RPMI8226 (cell line): ENCODE measurements at places on chromosomes 2 and 18.
A peak's percentile ranks its signal among the peaks of the same experiment; 100 is the strongest.

- no peak for DNase-seq
Measured at GRCh38 chr2:240235811-240236210, 95.4 kb upstream of the OTOS start.

DNA sequence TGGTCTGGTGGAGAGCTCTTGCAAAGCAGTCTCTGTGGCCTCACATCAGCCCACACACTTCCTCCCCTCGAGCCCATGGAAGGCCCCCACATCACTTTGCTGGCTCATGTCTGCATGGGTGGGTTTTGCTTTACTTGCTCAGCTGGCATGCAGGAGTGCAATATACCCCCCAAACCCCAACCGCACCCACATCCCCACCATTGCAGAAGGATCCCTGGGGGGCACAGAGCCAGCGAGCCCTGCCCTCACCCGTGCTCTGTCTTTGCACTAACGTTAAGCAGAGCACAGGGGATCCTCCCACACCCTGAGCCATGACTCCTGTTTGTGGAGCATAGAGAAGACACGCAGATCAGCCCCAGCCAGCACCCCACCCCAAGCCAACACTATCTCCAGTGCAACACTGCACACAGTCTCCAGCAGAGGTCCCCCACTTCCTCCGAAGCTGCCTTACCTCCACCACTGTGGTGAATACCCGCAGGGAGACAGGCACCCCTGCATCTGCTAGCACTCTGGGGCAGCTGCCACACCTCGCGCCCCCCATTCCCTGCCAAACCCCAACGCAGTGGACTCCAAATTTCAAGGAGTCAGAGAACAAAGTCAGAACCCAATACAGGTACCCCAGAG is 177.8 kb upstream of the RGPD4 start:
- no peak for DNase-seq

DNA sequence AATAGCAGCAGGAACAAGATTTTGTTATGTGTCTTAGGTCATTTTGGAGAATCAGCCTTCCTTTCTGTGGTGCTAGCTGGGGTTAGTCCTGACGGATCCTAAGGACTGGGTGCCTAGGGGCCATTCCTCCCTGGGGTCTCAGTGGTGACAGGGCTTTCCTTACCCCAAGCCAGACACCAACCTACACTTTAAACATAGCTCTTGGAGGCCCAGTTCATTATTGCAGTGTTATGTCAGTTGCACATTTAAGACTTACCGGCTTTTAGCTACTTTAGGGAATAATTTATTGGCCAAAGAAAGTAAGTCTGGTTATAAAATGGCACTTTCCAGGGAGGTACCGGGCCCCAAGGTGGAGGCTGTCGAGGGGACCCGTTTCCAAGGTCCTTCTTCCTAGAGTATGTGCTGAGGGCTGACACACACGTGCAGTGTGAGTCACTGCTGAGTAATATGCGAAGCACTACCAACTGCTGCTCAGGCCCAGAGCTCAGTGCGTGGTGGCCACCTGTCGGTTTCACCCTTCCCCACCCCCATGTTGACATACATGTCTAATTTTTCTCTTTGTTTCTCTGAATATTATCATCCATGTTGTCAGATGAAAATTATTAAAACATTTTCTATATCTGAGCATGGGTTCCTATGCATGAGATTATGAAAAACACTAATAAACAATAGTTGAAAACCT is 37.0 kb upstream of the GRHL1 start:
- DNase-seq, result no peak

GRCh38 chr2:149575277-149575676 is 12.3 kb downstream of the MMADHC start:
- no peak for DNase-seq

- DNase-seq, result no peak
Measured at GRCh38 chr18:13638719-13639595, 87.4 kb downstream of the FAM210A start.

DNA sequence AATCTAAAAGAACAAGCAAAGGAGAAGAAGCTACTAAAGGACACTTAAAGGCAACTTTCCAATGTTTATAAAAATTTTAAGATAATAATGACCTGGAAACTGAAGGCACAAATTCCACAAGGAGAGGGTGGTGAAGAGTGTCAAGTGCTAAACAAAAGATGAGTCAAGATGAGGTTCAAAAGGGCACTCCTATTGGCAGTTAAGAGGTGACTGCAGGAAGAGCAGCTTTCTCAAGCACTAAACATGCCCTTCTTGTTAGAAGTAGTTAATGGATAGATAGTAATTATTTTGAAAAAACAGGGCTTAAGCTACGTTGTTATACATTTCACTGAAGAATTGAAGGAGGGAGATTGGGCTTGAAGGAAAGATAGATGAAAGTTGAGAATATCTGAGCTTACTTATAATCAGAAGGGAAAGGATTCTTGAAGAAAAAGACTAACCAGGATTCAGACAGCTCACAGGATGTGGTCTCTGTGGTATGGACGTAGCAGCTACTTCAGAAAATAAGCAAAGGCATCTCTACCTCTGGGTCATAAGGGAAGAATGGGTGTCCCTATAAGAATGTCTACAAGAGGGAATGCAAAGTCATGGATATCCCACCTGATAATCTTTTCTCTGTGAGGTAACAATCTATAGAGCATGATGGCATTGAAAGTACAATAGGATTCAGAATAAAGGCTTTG is 454.7 kb upstream of the SLC39A10 start:
- DNase-seq, result no peak

GRCh38 chr2:102434655-102435381 is 11.9 kb downstream of the IL18RAP start:
- no peak for DNase-seq

DNA sequence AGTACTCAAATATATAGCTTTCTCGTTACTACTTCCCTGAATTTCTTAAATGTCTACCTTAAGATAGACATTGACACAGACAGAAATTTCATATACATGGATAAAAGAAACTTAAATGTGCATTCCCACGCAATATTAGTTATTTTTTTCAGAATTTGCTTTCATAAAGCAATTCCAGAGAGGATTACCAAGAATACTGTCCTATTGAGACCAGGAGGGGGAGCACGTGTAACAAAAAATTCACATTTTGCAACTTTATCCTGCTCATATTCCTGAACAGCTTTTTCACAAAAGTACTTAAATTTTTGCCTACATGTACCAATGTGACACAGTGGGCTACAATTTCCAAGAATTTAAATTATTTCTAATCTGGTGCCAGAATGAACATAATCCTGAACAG is 30.7 kb upstream of the ERCC3 start:
- DNase-seq, result peak; percentile 38

- no peak for DNase-seq
Measured at GRCh38 chr2:234848578-234848977, 103.2 kb upstream of the SH3BP4 start.

DNA sequence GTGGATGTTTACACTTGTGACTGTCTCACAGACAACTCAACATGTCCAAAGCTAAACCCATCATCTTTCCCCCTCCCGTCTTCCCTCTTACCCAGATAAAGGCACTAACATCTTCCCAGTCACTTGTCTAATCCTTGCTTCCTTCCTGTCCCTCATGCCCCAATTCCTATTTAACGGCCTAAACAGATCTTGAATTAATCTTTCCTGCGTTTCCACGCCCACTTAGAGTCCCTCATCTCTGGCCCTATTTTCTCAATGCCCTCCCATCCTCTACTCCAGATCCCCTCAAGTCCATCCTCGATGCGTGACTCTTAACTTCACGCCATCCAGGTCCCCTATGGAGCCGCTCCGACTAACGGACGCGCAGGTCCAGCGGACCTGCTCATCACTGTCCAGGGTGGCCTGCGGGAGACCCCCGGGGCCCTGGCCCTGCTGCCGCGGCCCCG is 682 bp upstream of the SCLY start:
- DNase-seq, result peak; percentile 5

GRCh38 chr2:96801005-96801785 is 14.9 kb upstream of the CNNM3 start:
- DNase-seq, result peak; percentile 58

DNA sequence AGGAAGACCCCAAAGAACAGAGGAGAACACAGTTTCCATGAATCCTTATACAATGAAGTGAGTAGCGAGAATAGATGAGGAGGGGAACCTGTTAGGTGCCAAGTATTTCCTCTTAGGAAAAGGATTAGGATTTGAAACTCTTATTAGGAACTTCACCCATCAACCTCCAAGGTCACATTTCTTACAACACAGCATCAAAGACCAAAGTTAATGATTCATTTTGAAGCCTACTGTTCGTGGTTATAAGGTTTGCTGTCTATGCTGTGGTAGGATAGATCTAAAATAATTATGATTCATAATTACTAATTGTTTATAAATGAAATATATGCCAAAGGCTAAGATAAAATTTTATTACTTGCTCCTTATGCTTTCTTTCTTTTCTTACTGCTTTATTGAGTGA is 6.1 kb downstream of the CFAP221 start:
- DNase-seq, result no peak

GRCh38 chr2:66576561-66577320 is 141.8 kb downstream of the MEIS1 start:
- no peak for DNase-seq

GRCh38 chr2:10620481-10620880 is 69.3 kb downstream of the NOL10 start:
- no peak for DNase-seq

DNA sequence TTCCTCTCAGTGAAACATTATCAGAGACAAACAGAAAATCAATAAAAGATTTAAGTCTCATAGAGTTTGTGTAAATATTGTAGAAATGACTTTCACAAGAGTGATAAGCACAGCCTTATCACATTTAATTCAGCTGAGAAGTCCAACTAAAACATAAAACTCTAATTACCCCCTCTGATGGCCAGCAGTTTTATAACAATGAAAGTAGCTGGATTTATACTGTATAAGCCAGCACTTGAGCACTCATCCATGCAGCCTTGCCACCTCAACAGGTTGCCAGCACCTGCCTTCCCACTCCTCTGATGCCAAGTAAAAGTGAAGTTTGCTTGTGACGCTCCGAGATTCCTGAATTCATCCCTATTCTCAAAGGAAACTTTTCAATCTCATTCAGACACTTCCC is 103.0 kb upstream of the STK39 start:
- DNase-seq, result no peak

GRCh38 chr2:23009545-23010149 is 375.3 kb upstream of the KLHL29 start:
- DNase-seq, result no peak

GRCh38 chr2:157259960-157260359 is 2.5 kb downstream of the GALNT5 start:
- no peak for DNase-seq

GRCh38 chr18:63102941-63103744 is 216.4 kb downstream of the BCL2 start:
- DNase-seq, result no peak

- DNase-seq, result no peak
Measured at GRCh38 chr2:134669731-134670669, 48.8 kb downstream of the TMEM163 start.

DNA sequence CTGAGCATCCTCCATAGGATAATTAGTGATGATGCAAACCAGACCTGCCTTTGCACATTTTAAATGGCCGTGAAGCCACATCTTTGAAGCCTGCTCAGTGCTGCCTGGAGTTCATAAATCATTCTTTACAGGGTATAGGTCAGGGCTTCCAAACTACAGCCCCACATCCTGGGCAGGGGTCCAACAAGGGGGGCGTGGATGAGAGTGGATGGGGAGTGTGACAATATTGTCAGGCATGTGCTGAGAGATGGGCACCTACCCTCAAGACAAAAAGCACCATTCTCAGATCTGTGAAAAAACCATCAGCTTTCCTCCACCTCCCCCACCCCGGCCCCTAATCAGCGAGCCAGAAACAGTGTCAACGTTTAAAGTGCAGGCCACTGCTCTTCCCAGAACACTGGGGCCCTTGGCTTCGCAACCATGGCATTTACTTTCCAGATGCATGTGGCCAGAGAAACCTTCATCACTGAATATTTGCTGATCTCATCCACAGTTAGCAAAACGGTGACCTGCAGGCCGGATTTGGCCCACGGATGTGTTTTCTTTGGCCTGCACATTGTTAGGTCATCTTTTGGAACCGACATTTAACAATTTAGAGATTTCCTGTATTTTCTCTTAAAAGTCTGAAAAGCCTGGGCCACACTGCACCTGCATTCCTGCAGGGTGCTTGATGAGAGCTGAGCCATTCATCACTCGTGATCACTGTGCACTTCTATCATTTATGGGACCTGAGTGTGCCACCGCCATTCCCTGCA is 130.7 kb downstream of the ANKRD44 start:
- no peak for DNase-seq

GRCh38 chr2:158818511-158818910 is 23.4 kb downstream of the DAPL1 start:
- DNase-seq, result no peak

- DNase-seq, result no peak
Measured at GRCh38 chr2:54258166-54258565, 2.1 kb upstream of the TSPYL6 start.
